ENCODE measurements at places on chromosomes 4 and X. TPM values are rescaled to one million over a fixed set of nuclear protein-coding genes. Genes with fewer than 3 reads are reported as not detected.

Gene CLDN34
- not detected for total RNA-seq

Gene RBM10
- 37.9 TPM for total RNA-seq

Gene GUCY1B1
- total RNA-seq, result 7.0 TPM

Gene MAGEB17
- not detected for total RNA-seq

Gene PROM1
- under 0.01 TPM for total RNA-seq

Gene SERTM2
- total RNA-seq, result not detected
